Muscle of leg (tissue), 16 donors: ENCODE measurements at places on chromosomes 13 and 19.

DNA sequence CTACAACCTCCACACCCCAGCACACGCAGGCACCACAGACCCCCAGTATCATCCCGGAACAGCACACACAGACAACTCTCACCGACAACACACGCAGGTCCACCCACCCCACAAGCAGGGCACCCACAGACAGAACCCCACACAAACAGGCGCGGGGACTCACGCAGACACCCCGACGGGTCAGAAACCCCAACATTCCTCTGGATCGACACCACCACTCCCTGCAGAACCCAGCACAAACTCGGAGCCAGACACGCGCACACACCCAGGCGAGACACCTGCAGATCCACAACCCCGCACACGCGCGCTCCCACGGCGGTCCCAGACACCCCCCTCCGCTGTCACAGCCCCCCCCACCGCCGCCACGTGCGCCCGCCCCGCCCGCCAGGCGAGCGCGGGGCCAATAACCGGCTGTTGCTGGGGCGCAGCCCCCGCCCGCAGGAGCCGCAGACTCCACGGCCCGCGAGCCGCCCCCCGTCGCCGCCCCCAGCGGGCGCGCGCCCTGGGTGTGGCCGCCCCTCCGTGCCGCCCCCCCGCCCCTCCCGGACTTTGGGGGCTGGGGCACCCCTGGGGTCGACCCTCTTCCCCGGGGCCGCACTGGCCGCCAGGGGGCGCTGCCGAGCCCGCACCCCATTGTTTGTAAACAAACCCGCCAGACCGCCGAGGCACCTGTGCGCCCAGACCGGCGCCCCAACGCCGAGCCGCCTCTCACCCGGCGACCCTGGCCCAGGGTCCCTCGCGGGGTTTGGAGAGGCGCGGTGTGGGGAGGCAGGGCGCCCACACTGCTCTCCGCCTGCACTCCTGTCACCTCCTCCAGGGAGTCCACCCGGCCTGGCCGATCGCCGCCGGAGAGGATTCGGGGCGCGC, 712 bp downstream of the BBC3 start:
- H3K4me1 ChIP-seq: peaks cover 51% of the 10 kb centered on the region
- H3K36me3 ChIP-seq: no peaks in the 10 kb centered on the region
- H3K27me3 ChIP-seq: peaks cover 42% of the 10 kb centered on the region
- peak overlapping the region; percentile 90 for H3K27ac ChIP-seq
- no peak for DNase-seq
- peak overlapping the region; percentile 64 for H3K4me3 ChIP-seq

GRCh38 chr13:46773541-46773940, 23.4 kb downstream of the ESD start:
- H3K36me3 ChIP-seq: peaks cover 17% of the 10 kb centered on the region
- no peak for DNase-seq
- H3K4me1 ChIP-seq: no peaks in the 10 kb centered on the region
- no peaks in the 10 kb centered on the region for H3K27me3 ChIP-seq
- no peak overlapping the region for H3K4me3 ChIP-seq
- no peak overlapping the region for H3K27ac ChIP-seq

DNA sequence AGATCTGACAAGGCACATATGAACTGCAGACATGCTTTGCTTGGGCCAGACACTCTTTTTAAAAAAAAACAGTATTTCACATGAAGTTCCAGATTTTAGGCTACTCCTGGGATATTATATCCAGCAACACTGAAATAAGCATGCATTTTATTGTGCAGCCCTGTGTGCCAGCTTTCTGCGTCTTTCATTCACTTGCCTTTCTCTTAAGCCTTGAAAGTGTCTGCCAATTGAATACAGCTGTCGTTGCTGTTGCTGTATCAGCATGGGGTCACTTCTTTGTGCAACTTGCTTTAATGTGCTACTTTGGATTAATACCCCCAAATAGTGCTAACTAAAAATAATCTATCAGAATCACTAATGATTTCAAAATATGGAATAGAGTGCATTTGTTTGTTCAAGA, 657.8 kb downstream of the SLITRK6 start:
- no peaks in the 10 kb centered on the region for H3K36me3 ChIP-seq
- peak; percentile 15 for DNase-seq
- H3K4me1 ChIP-seq: no peaks in the 10 kb centered on the region
- H3K4me3 ChIP-seq: no peak overlapping the region
- H3K27ac ChIP-seq: no peak overlapping the region

DNA sequence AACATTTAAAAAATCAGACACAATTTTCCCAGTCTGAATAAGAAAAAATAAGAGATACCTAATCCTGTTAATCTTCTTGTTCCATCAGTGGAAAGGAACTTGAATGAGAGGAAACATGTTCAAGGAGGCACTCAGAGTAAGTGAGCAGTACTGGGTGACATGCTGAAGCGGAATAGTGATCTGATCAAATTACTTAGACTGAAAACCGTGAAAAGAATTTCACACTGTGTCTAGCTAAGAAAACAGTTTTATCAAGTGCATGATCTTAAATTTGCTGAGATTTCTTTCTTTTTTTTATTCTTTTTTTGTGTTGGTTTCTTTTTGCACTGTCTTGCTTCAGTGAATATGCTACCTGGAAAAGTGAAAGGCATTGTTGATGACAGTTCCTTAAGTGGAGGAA, 249.5 kb upstream of the SLC10A2 start:
- H3K36me3 ChIP-seq: no peaks in the 10 kb centered on the region
- no peaks in the 10 kb centered on the region for H3K4me1 ChIP-seq
- H3K27me3 ChIP-seq: no peaks in the 10 kb centered on the region
- no peak for DNase-seq
- H3K27ac ChIP-seq: no peak overlapping the region

- peaks cover 66% of the 10 kb centered on the region for H3K36me3 ChIP-seq
- no peak overlapping the region for H3K27ac ChIP-seq
- H3K4me1 ChIP-seq: peaks cover 12% of the 10 kb centered on the region
- DNase-seq: no peak
- H3K27me3 ChIP-seq: no peaks in the 10 kb centered on the region
These were observed 5.6 kb downstream of the SNRPA start for GRCh38 chr19:40756502-40757110.

- DNase-seq: no peak
- no peaks in the 10 kb centered on the region for H3K4me1 ChIP-seq
- H3K36me3 ChIP-seq: no peaks in the 10 kb centered on the region
- no peak overlapping the region for H3K27ac ChIP-seq
These were observed 135.0 kb downstream of the TM9SF2 start for GRCh38 chr13:99636306-99636705.

GRCh38 chr13:111165241-111166010, 50.3 kb downstream of the ARHGEF7 start:
- H3K4me1 ChIP-seq: peaks cover 36% of the 10 kb centered on the region
- H3K36me3 ChIP-seq: peaks cover 29% of the 10 kb centered on the region
- DNase-seq: no peak
- no peak overlapping the region for H3K27ac ChIP-seq
- H3K4me3 ChIP-seq: no peak overlapping the region

- H3K27me3 ChIP-seq: no peaks in the 10 kb centered on the region
- no peak for DNase-seq
- H3K36me3 ChIP-seq: peaks cover 10% of the 10 kb centered on the region
- H3K4me3 ChIP-seq: no peak overlapping the region
- no peak overlapping the region for H3K27ac ChIP-seq
These were observed 59.3 kb downstream of the PEPD start for GRCh38 chr19:33462112-33462791.

- H3K36me3 ChIP-seq: no peaks in the 10 kb centered on the region
- no peaks in the 10 kb centered on the region for H3K27me3 ChIP-seq
- no peak overlapping the region for H3K27ac ChIP-seq
- no peaks in the 10 kb centered on the region for H3K4me1 ChIP-seq
- H3K4me3 ChIP-seq: no peak overlapping the region
These were observed 118.4 kb downstream of the GPC6 start for GRCh38 chr13:93345024-93345423.

DNA sequence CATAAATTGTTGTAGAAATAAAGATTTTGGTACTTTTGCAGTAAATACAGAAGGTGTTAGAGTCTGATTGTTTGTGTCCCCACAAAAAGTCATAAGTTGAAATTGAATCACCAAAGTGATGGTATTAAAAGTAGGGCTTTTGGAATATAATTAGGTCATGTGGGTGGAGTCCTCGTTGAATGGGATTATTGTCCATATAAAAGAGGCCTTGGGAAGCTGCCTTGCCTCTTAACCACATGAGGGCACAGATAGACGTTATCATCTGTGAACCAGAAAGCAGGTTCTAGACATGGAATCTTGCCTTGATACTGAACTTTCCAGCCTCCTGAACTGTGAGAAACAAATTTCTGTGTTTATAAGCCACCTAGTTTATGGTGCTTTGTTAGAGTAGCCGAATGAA, 186.8 kb downstream of the PRR20E start:
- DNase-seq: no peak
- no peaks in the 10 kb centered on the region for H3K27me3 ChIP-seq
- H3K27ac ChIP-seq: no peak overlapping the region

DNA sequence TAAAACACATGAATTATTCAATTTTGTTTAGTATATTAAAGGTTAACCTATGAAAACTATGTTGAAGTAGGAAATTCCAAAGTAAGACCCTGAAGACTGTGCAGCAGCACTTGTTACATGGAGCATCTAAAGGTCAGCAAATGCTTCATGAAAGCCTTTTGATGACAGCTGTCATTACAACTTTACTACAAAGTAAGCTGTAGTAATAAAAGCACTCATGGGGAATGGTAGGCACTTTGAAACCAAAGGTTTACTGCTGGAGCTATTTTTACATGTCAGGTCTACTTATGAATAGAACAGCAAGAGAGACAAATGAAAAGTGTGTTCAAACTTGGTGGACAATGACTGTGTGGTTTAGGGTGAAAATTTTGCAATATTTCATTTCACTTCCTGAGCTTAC, 672.5 kb upstream of the PCDH20 start:
- DNase-seq: peak; percentile 9
- H3K36me3 ChIP-seq: no peaks in the 10 kb centered on the region
- H3K27ac ChIP-seq: no peak overlapping the region
- H3K4me1 ChIP-seq: no peaks in the 10 kb centered on the region

DNA sequence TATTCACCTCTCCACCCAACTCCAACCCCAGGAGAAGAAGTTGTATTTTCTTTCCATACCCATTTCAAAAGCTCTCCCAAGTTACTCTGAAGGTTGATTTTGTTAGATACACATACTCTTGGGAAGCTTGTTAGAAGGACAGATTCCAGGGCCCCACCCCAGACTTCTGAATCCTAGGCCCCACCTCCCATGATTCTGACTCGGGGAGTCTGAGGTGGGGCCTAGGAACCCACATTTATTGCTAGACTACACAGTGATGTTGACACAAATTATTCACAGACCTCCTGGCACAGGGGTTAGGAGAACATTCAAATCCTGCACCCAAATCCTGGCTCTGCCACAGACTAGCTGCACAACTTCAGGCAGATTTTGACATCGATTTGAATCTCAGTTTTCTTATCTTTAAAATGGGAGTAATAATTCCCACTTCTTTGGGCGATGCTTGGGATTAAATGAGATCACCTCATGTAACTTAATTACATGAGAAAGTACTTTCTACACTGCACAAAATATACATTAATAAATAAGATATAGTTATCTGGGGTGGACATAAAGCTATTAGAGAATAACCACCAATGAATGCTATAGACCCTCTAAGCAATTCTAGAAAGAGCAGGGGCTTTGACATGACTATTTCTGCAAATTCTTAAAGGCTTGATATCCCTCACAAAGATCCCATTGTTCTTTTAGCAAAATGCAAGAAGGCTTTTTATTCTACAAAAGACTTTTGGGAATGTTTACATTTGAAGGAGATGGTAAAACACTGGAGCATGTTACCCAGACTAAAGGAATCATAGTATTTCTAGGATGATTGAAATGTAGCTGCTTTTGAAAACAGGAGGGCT, 18.0 kb downstream of the MBNL2 start:
- H3K36me3 ChIP-seq: peaks cover 8% of the 10 kb centered on the region
- H3K27ac ChIP-seq: peak overlapping the region; percentile 49
- DNase-seq: no peak
- no peaks in the 10 kb centered on the region for H3K27me3 ChIP-seq

DNA sequence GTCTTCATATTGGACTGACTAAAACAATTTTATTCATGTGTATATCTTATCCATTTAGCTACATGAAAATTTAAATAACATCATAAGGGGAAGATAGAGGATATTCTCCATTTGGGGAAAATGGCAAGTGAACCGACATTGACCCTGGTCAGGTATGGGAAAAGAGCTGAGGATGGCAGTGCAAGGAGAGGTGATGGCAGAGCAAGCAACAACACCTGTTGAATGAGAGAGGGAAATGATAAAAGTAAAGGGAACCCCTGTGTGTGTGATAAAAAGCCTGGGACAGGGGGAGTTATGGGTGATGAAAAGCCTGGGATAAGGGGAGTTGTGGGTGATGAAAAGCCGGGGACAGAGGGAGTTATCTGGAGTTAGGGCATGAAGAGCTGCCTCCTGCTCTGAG, 4.0 kb downstream of the CLC start:
- peaks cover 2% of the 10 kb centered on the region for H3K27me3 ChIP-seq
- no peaks in the 10 kb centered on the region for H3K36me3 ChIP-seq
- no peak for DNase-seq
- no peak overlapping the region for H3K27ac ChIP-seq
- no peak overlapping the region for H3K4me3 ChIP-seq
- H3K4me1 ChIP-seq: no peaks in the 10 kb centered on the region

GRCh38 chr19:6413721-6414643, 10.6 kb downstream of the KHSRP start:
- H3K27ac ChIP-seq: peak overlapping the region; percentile 15
- DNase-seq: no peak
- no peak overlapping the region for H3K4me3 ChIP-seq
- H3K36me3 ChIP-seq: peaks cover 57% of the 10 kb centered on the region

- H3K4me1 ChIP-seq: peaks cover 10% of the 10 kb centered on the region
- H3K27me3 ChIP-seq: no peaks in the 10 kb centered on the region
- peak overlapping the region; percentile 17 for H3K27ac ChIP-seq
- no peaks in the 10 kb centered on the region for H3K36me3 ChIP-seq
These were observed 56.3 kb downstream of the FOXO1 start for GRCh38 chr13:40609972-40610726.

DNA sequence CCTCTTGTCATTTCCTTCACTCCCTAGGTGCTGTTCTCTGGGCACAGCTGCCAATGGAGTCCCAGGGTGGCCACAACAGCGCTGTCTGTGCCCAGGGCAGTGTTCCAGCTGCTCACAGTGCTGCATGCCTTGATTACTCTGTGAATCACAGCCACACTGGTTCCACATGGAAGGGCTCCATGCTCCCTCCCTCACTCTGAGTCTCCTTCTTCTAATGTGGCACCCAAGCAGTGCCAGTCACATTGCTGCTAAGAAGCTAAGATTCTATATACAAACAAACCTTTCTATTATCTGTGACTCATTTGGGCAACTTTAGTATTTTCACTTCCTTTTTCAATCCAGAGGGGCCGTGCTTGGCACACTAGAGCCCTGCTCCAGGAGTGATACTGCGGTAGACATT, 248.7 kb downstream of the TDRD3 start:
- no peaks in the 10 kb centered on the region for H3K36me3 ChIP-seq
- H3K4me3 ChIP-seq: no peak overlapping the region
- H3K4me1 ChIP-seq: no peaks in the 10 kb centered on the region
- H3K27ac ChIP-seq: no peak overlapping the region
- DNase-seq: no peak
